Progenitor cell of endocrine pancreas (in vitro differentiated cells): ENCODE measurements at places on chromosomes 1 and 21.
A peak's percentile ranks its signal among the peaks of the same experiment; 100 is the strongest.

GRCh38 chr1:150066838-150067183 lies 765 bp upstream of the VPS45 start:
- peaks cover 21% of the 10 kb centered on the region for H3K4me1 ChIP-seq
- H3K36me3 ChIP-seq, result peaks cover 7% of the 10 kb centered on the region
- no peaks in the 10 kb centered on the region for H3K27me3 ChIP-seq
- DNase-seq, result peak; percentile 42

- H3K27ac ChIP-seq, result no peak overlapping the region
- no peaks in the 10 kb centered on the region for H3K27me3 ChIP-seq
- no peaks in the 10 kb centered on the region for H3K4me1 ChIP-seq
Measured at GRCh38 chr1:100785470-100786052, 66.0 kb downstream of the VCAM1 start.

- no peaks in the 10 kb centered on the region for H3K27me3 ChIP-seq
- no peak overlapping the region for H3K4me3 ChIP-seq
- peaks cover 32% of the 10 kb centered on the region for H3K4me1 ChIP-seq
- peak overlapping the region; percentile 0 for H3K27ac ChIP-seq
- no peaks in the 10 kb centered on the region for H3K36me3 ChIP-seq
- DNase-seq, result no peak
Measured at GRCh38 chr21:41706263-41706639, 60.6 kb downstream of the RIPK4 start.

DNA sequence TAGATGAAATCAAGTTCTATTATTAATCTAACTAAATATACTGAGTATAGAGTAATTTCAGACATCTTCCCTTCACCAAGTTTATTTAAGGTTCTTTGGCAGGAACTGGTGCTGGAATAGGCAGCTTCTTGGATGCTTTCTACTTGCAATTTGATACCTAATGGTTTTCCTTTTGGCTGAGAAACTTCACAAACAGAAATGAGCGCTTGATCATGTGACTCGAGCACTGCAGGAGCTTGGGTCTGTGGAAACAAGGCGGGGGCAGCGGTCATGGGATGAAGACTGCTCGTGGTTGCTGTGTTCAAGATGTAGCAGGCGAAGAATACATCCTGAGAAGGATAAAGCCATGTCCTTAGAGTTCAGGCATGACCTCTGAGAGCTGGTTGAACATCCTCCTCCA lies 136.8 kb downstream of the PTPRC start:
- no peaks in the 10 kb centered on the region for H3K36me3 ChIP-seq
- peaks cover 2% of the 10 kb centered on the region for H3K4me1 ChIP-seq
- no peaks in the 10 kb centered on the region for H3K27me3 ChIP-seq
- no peak overlapping the region for H3K4me3 ChIP-seq

GRCh38 chr1:33287317-33287716 lies 31.0 kb downstream of the ZNF362 start:
- H3K4me1 ChIP-seq, result peaks cover 18% of the 10 kb centered on the region
- DNase-seq, result no peak
- no peaks in the 10 kb centered on the region for H3K27me3 ChIP-seq
- H3K4me3 ChIP-seq, result no peak overlapping the region

GRCh38 chr1:176998183-176998795 lies 166.2 kb downstream of the ASTN1 start:
- H3K27ac ChIP-seq, result no peak overlapping the region
- H3K27me3 ChIP-seq, result peaks cover 3% of the 10 kb centered on the region
- peaks cover 5% of the 10 kb centered on the region for H3K4me1 ChIP-seq

DNA sequence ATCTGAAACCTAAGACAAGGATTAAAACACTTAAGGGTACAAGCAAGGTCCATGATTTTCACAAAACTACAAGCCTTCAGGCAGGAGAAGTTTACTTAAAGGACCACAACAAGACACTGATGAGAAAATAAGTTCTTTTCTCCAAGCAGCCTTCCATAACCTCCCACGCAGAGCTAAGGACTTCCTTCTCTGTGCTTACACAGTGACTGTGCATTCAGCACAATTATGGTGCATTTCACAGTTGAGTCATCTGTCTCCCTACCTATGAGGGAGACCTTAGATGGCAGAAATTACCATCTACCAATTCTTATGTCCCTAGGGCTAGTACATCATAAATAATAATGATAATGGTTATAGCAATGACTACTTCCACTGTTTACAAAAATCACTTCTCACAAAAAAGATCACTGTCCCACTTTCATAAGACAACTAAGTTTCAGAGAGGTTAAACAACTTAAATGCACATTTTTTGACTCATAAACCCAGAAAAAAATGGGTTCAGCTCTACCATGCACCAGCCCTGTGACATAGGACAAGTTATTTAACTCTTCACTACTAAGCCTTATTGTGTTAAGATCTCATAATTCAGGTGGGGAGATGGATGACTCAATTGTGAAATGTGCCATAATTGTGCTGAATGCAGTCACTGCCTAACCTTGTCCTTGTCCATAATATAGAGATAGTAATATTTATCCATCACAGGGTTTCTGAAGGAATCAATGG lies 45.3 kb downstream of the TARBP1 start:
- H3K27ac ChIP-seq, result no peak overlapping the region
- no peak overlapping the region for H3K4me3 ChIP-seq
- H3K36me3 ChIP-seq, result peaks cover 18% of the 10 kb centered on the region
- DNase-seq, result no peak
- no peaks in the 10 kb centered on the region for H3K4me1 ChIP-seq

- H3K27ac ChIP-seq, result peak overlapping the region; percentile 100
- H3K4me1 ChIP-seq, result peaks cover 16% of the 10 kb centered on the region
- peak overlapping the region; percentile 94 for H3K4me3 ChIP-seq
- DNase-seq, result peak; percentile 85
- no peaks in the 10 kb centered on the region for H3K27me3 ChIP-seq
- H3K36me3 ChIP-seq, result peaks cover 2% of the 10 kb centered on the region
Measured at GRCh38 chr1:204506969-204507316, 9.3 kb upstream of the MDM4 start.

GRCh38 chr1:230315099-230315498 lies 111.0 kb downstream of the PGBD5 start:
- H3K27me3 ChIP-seq, result peaks cover 3% of the 10 kb centered on the region
- no peak overlapping the region for H3K4me3 ChIP-seq
- no peaks in the 10 kb centered on the region for H3K4me1 ChIP-seq
- H3K27ac ChIP-seq, result no peak overlapping the region
- DNase-seq, result no peak
- peaks cover 1% of the 10 kb centered on the region for H3K36me3 ChIP-seq

DNA sequence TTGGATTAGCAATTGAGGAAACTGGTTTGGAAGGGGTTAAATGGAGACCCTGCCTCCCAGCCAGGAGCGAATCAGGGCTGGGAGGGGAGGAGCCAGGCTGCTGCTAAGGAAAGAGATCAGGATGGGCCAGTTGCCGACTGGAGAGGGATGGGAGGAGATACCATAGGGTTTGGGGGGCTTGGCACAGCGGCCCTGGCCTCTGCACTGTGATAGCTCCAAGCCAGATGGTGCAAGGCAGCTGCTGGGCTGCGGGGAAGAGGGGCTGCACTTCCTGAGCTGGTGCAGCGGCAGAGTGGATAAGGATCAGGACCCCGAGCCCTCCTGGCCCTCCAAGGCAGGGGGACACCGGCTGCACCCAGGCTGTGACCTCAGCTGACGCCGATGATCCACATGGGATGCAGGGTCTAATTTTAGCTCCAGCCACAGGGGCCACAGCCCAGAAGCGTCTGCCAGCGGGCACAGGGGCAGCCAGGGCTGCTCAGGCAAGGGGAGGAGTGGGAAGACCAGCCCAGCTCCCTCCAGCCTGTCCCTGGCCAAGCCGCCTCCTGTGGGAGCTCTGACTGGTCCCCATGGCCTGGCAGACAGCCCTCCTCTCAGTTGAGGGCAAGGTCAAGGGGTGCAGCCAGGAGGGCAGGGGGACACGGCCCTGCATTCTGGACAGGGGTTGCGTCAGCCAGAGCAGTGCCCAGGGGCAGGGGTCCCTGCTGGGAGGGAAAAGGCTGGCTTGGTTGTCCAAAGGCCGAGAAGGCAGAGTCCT lies at the start of gene EXTL1:
EXTL1 (plus strand) TSS at position 129 of the 757 bp plus-strand sequence. CDS start 872 bp downstream, outside the sequence.
- H3K4me3 ChIP-seq, result peak within 1 kb of the TSS; percentile 79
- no peak for DNase-seq
- H3K27ac ChIP-seq, result peak within 1 kb of the TSS; percentile 18
- H3K4me1 ChIP-seq, result peaks cover 12% of the 10 kb centered on the region
- H3K27me3 ChIP-seq, result peaks cover 7% of the 10 kb centered on the region

DNA sequence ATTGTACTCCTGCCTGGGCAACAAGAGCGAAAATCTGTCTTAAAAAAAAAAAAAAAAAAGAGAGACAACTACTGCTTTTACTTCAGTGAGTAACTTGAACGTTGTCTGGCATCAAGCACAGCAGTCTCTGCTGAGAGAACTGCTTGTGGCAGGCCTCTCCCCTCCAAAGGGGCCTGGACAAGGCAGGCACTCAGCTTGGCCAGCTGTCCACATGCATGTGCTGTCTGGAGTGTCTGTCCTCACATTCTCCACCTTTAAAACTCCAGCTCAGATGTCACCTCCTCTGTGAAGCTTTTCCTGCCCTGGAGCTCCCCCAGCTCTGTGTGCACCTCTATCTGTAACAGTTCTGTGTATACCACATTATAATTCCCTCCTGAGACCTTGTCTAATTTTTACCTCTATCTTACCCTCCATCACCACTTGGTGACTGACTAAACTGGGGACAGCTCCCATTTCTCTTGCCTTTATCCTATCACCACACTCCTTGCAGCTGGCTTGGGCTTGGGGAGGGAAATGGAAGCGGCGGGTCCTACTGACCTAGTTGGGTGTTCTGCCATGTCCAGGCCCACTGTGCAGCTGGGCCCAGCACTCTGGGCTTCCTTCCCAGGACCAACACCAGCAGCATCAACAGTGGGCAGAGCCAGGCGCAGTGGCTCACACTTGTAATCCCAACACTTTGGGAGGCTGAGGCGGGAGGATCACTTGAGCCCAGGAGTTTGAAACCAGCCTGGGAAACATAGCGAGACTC lies 71.4 kb upstream of the ARTN start:
- no peak overlapping the region for H3K4me3 ChIP-seq
- H3K27ac ChIP-seq, result no peak overlapping the region
- DNase-seq, result no peak
- no peaks in the 10 kb centered on the region for H3K36me3 ChIP-seq

DNA sequence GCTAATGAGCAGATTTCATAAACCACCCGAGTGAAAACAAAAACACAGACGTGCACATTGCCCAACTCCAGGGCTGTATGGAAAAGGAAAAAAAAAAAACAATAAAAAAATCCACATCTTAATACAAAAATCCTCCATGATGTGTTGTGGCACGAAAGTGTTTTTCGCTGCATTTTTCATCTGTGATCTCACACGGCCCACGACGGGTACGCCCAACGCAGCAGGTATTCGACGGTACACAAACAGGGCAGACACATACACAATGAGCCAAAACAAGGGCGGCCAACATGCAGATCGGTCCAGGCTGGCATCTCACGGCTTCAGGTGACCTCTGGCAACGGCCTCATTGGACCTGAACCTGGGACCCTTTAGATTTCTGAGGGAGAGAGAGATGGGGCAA lies 31.1 kb downstream of the CASZ1 start:
- peaks cover 40% of the 10 kb centered on the region for H3K4me1 ChIP-seq
- peaks cover 1% of the 10 kb centered on the region for H3K36me3 ChIP-seq
- no peak for DNase-seq
- H3K27me3 ChIP-seq, result peaks cover 3% of the 10 kb centered on the region
- H3K27ac ChIP-seq, result no peak overlapping the region
- no peak overlapping the region for H3K4me3 ChIP-seq

GRCh38 chr1:159937054-159937750 lies 8.2 kb downstream of the IGSF9 start:
- DNase-seq, result no peak
- H3K4me3 ChIP-seq, result peak overlapping the region; percentile 6
- H3K36me3 ChIP-seq, result peaks cover 37% of the 10 kb centered on the region
- no peak overlapping the region for H3K27ac ChIP-seq
- H3K27me3 ChIP-seq, result no peaks in the 10 kb centered on the region

GRCh38 chr1:178682886-178683285 lies 42.2 kb upstream of the RALGPS2 start:
- H3K27ac ChIP-seq, result no peak overlapping the region
- no peaks in the 10 kb centered on the region for H3K36me3 ChIP-seq
- no peaks in the 10 kb centered on the region for H3K4me1 ChIP-seq
- H3K4me3 ChIP-seq, result no peak overlapping the region
- H3K27me3 ChIP-seq, result no peaks in the 10 kb centered on the region

DNA sequence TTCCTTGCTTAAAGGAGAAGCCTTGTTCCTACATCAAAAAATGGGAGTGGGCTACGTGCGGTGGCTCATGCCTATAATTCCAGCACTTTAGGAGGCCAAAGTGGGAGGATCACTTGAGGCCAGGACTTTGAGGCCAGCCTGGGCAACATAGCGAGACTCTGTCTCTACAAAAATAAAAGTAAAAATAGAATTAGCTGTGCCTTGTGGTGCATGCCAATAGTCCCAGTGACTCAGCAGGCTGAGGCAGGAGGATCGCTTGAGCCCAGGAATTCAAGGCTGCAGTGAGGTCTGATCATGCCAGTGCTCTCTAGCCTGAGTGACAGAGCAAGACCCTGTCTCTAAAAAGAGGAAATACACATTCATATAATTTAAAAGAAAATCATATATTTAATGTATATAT lies 127.1 kb downstream of the C1orf21 start:
- H3K27me3 ChIP-seq, result no peaks in the 10 kb centered on the region
- H3K36me3 ChIP-seq, result no peaks in the 10 kb centered on the region
- no peaks in the 10 kb centered on the region for H3K4me1 ChIP-seq
- no peak overlapping the region for H3K4me3 ChIP-seq

- H3K36me3 ChIP-seq, result no peaks in the 10 kb centered on the region
- no peaks in the 10 kb centered on the region for H3K27me3 ChIP-seq
- H3K4me3 ChIP-seq, result no peak overlapping the region
Measured at GRCh38 chr1:29543586-29543985, 307.3 kb downstream of the PTPRU start.

DNA sequence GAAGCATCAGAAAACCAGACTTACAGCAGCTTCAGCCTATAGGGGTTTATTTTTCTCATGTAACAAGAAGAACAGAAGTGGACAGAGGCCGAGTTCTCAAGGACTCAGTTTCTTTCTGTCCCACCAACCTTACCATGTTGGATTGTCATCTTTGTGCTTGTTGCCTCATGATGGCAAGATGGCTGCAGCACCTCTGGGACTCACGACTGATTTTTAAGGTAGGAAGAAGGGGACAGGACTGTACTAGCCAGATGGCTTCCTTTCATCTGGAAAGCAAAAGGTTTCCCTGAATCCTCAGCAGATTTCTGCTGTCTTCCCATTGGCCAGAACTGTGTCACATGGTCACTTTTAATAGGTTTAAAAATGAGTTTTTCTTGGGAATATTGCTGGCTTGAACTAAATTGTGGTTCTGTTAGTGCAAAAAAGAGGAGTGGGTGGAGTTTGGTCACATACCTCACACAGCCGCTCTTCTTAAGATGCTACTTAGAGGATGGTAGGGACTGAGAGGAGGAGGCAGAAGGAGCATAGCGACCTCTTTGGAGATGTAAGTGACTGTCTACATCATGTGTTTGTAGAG lies 48.1 kb upstream of the ENAH start:
- DNase-seq, result no peak
- H3K4me1 ChIP-seq, result no peaks in the 10 kb centered on the region
- no peaks in the 10 kb centered on the region for H3K27me3 ChIP-seq
- no peaks in the 10 kb centered on the region for H3K36me3 ChIP-seq
- H3K4me3 ChIP-seq, result no peak overlapping the region
- no peak overlapping the region for H3K27ac ChIP-seq
